ENCODE measurements at places on chromosomes 16 and 17.
A peak's percentile ranks its signal among the peaks of the same experiment; 100 is the strongest.

DNA sequence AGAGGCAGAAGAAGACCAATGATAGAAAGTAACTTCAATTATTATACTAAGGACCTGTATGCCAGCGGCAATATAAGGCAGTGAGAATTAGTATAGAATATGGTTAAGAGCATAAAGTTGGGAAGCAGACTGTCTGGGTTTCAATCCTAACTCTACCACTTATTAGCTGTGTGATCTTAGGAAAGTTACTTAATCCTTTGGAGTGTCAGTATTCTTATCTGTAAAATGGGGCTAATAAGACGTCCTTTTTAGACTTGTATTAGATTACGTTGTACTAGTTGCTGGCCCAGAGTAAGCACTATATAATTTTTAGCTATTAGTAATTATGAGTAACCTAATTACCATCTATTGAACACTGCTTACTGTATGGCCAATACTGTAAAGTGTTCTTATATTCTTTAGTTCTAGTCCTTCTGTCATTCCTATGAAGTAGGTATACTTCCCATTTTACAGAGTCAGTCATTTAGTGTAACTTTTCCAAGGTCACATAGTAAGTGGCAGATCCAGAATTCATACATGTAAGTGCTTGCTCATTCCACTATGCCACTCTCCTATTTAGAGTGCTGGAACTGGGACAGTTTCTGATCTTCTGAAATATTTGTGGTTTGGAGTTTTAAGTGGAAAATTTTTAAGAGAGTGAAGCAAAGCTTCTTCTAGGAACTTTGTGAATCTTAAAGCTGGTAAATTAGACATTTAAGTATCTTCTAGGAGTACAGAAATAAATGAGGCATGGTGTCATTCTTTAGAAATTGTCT lies 22.5 kb downstream of the HEATR9 start:
- peak; percentile 44 for DNase-seq

- no peak for DNase-seq
Observed at GRCh38 chr16:30786115-30786935, 680 bp downstream of the ZNF629 start.

DNA sequence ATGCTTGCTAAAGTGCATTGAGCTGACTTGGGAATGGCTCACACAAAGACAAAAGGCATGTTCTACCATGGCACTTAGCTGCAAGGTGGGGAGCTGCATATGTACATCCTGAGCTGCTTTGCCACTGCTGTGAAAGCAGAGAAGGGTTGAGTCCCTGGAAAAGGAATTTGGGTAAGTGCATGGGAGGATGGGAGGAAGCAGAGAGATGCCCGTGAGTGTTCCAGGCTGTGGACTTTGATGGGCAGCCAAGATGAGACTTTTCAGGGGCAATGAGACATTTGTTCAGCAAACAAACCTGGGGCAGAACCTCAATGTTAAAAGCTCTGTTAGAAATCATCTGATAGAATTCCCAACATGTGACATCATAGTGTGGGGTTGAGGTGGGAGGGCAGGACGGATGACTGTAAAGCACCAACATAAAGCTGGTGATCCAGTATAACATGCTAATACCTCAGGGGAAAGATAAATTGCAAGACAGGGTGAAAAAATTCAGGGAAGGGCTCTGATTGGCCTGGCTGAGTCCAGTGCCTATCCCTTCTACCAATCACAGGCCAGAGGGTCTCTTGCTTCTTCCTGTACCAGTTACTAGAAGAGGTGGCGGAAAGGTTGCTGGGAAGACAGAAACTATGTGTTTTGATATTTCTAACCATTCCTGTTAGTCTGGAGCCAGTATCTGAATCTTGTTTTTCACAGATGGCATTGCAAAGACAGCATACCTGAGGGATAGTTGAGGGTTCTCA lies 163.2 kb downstream of the UTP18 start:
- no peak for DNase-seq

GRCh38 chr16:23506606-23506994 lies 3.7 kb downstream of the GGA2 start:
- DNase-seq, result no peak

DNA sequence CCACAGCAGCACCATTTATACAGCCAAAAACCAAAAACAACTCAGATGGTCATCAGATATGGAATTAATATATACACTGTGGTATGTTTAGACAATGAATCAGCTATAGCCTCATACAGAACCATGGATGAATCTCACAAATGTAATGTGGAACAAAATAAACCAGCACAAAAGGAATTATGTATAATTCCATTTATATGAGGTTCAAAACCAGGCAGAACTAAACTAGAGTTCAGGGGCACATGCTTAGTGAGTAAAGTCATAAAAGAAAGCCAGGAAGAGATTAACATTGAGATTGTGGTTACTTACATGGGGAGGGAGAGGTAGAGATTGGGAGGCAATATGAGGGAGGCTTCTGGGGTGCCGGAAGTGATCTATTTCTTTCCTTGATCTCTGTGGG lies 231.1 kb downstream of the COPRS start:
- peak; percentile 43 for DNase-seq

DNA sequence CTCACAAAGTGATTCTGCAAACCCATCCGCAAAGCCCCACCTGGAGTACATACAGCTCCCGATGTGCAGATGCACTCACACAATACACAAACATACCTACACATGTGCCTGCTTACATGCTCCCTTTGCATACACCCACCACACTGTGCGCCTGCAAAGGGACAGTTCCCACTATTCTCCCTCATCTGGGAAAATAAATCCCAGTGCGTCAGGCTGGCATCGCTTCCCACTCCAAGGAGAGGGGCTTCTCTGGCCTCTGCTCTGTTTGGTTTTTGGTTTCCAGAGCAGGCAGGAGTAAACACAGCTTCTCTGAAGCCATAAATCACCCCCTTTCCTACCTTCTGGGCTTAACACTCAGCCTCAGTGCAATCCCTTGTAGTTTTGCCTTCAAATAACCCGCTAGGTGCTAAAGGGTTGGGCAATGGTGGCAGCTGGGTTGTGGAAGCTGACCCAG lies 14.7 kb downstream of the HOXB4 start:
- DNase-seq, result no peak

GRCh38 chr17:37067555-37068111 lies 118.9 kb downstream of the AATF start:
- DNase-seq, result peak; percentile 59

DNA sequence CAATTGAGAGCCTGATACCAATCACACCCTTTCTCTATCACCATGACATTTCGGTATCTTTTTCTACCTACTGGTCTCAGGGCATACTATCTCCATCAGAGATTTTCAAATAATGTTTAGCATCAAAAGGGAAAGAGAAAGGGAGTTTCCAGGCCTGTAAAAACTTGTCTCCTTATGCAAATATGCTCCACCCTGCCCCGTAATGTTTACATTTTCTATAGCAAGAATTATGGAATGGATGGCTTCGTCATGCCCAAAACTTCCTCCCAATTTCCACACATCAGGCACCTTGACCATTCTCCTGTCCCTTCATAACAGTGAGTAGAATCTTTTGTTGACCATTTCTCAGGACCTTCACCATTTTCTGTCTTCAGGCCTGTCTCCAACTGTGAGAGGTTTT lies 30.9 kb upstream of the HLF start:
- DNase-seq, result no peak

DNA sequence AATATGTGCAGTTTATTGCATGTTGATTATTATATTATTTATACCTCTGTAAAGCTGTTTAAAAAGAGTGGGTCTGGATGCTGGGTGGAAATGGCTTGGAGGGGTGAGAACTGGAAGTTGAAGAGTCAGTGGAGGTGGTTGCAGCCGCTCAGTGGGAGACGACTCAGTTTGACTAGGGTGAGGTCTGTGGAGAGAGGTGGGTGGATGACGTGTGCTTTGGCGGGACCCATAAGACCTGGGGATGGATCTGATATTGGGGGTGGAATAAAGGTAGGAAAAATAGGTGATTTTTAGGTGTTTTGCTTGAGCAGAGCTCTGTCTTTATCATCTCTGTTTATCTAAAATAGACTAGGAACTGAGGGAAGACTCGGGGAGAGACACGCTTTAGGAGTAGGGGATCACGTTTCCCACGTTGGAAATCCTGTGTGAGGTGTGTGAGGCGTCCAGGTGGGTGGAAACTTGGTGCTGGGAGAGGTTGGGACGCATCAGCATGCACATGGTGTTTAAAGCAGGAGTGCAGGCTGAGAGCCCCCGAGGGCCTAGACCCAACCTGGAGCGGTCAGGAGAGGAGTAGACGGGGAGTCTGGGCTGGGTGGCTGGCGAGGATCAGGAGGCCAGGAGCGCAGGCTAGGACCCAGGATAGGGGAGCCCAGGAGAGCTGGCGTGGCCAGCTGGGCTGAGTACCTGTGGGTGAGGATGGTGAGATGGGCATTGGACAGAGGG lies 17.2 kb downstream of the NT5M start:
- DNase-seq, result no peak

- DNase-seq, result no peak
Observed at GRCh38 chr16:62225675-62226074, 189.4 kb upstream of the CDH8 start.

DNA sequence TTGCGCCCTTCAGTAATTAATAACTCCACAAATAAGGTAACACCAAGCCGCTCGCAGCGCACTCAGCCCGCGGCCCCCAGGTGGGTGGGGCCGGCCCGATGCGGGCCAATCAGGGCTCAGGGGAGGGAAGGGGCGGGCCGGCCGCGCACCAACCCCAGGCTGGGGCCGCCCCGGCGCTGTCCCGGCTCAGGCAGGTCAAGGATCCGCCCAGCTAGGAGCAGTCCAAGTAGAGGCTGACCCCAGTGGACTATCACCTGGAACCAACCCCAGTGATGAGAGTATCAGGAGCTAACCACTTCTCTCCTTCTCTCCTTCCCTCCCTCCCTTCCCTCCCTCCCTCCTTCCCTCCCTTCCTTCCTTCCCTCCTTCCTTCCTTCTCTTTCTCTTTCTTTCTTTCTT lies 110.8 kb downstream of the C16orf78 start:
- DNase-seq, result no peak
